Activated naive CD4-positive, alpha-beta T cell treated with anti-CD3 and anti-CD28 coated beads for 36 hours (primary cell): ENCODE measurements at places on chromosomes 4 and X. TPM values are rescaled to one million over a fixed set of nuclear protein-coding genes. Genes with fewer than 3 reads are reported as not detected.

SRPX2 gene
- not detected for total RNA-seq

GRCh38 chr4:121199742-121200561, 35.8 kb upstream of the TNIP3 start:
- no peaks in the 10 kb centered on the region for H3K36me3 ChIP-seq
- H3K4me1 ChIP-seq, result peaks cover 24% of the 10 kb centered on the region
- peak overlapping the region; percentile 62 for H3K27ac ChIP-seq
- no peaks in the 10 kb centered on the region for H3K27me3 ChIP-seq
- DNase-seq, result peak; percentile 69

- peaks cover 3% of the 10 kb centered on the region for H3K27me3 ChIP-seq
- no peak overlapping the region for H3K27ac ChIP-seq
- no peaks in the 10 kb centered on the region for H3K4me1 ChIP-seq
- no peak overlapping the region for H3K4me3 ChIP-seq
- peaks cover under 1% of the 10 kb centered on the region for H3K36me3 ChIP-seq
Observed at GRCh38 chr4:143230683-143231082, 46.0 kb downstream of the USP38 start.

DNA sequence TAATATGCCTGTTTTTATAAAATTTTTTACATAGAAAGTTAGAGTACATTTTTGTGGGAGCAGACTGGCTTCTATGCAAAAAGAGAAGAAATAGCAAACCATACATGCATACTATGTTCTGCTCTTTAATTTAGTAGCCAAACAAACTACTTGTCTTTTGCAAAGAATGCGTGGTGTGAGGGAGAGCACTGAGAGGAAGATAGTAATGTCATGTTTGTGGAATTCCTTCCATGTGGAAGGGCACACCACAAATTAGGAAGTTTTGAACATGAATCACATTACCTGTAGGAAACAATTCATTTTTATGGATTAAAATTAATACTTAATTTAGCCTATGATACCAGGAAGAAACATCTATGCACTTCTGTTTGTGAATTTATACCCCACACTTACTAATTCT, 1529.1 kb upstream of the ADGRL3 start:
- H3K36me3 ChIP-seq, result no peaks in the 10 kb centered on the region
- no peak for DNase-seq
- H3K4me1 ChIP-seq, result no peaks in the 10 kb centered on the region
- H3K4me3 ChIP-seq, result no peak overlapping the region
- H3K27me3 ChIP-seq, result no peaks in the 10 kb centered on the region

DNA sequence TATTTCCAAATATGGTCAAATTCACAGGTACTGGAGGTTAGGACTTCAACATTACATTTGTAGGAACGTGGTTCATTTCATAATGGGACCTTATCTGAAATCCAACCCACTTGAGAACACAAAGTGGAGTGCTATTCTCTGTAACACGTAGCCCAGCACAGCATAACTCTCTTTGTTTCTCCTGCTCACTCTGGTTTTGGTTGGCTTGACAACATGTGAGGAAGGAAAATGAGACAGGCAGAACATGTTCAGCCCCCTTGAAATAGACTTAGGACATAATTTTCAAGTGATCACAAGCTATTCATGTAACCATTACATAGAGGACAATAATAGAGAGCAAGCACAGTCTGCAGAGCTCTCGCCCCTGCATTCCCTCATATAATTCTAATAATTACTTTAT, 115.1 kb upstream of the SMIM10 start:
- H3K36me3 ChIP-seq, result no peaks in the 10 kb centered on the region
- no peak overlapping the region for H3K4me3 ChIP-seq
- H3K4me1 ChIP-seq, result no peaks in the 10 kb centered on the region
- DNase-seq, result no peak

- H3K27me3 ChIP-seq, result no peaks in the 10 kb centered on the region
- H3K4me3 ChIP-seq, result no peak overlapping the region
- H3K4me1 ChIP-seq, result peaks cover 53% of the 10 kb centered on the region
- H3K27ac ChIP-seq, result peak overlapping the region; percentile 65
- no peak for DNase-seq
Observed at GRCh38 chrX:136863826-136864225, 16.7 kb downstream of the RBMX start.

EMCN gene
- not detected for total RNA-seq
